T follicular helper cell (primary cell): ENCODE measurements at places on chromosomes 6 and 20.
A peak's percentile ranks its signal among the peaks of the same experiment; 100 is the strongest.

DNA sequence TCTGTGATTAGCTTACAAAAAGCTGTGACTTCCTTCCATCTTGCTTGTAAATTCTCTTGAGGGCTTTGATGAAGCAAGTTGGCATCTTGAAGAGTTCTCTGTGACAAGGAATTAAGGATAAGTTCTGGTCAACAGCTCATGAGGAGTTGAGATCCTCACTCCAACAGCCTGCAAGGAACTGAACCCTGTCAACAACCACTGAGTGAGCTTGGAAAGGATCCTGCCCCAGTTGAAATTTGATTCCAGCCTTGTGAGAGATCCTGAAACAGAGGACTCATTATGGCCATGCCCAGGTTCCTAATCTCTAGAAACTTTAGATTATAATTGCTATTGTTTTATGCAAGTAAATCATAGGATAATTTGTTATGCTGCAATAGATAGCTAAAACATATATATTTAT, 133.7 kb downstream of the PTCHD4 start:
- no peak for DNase-seq

GRCh38 chr6:30272032-30272431, 54.7 kb upstream of the TRIM39 start:
- no peak for DNase-seq

DNA sequence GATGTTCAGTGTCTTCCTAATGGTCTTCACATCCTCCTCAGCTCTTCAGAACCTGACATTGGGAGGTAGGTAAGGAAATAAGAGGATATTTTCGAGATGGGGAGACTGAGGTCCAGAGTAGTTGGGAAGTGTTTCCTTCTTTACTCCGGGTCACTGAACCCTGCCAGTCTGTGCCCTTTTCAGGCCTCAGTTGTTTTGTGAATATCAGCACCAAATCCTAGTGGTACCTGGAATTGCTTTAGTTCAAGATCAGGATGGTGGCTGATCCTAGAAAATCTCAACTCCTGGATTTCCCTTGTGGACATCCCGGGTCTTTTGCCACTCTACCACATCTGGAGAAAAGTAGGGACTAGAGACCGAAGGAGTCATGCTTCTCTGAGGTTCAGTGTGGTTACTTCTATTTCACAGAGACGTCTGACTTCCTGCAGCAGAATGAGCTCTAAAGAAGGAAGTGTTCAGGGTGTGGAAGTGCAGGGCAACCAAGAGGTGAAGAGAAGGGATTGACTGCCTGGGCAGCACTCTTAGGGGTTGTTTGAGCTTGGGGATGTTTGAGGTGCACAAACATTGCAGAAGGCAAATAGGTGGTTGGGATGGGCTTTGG, 995 bp downstream of the STK4 start:
- DNase-seq = peak; percentile 33

DNA sequence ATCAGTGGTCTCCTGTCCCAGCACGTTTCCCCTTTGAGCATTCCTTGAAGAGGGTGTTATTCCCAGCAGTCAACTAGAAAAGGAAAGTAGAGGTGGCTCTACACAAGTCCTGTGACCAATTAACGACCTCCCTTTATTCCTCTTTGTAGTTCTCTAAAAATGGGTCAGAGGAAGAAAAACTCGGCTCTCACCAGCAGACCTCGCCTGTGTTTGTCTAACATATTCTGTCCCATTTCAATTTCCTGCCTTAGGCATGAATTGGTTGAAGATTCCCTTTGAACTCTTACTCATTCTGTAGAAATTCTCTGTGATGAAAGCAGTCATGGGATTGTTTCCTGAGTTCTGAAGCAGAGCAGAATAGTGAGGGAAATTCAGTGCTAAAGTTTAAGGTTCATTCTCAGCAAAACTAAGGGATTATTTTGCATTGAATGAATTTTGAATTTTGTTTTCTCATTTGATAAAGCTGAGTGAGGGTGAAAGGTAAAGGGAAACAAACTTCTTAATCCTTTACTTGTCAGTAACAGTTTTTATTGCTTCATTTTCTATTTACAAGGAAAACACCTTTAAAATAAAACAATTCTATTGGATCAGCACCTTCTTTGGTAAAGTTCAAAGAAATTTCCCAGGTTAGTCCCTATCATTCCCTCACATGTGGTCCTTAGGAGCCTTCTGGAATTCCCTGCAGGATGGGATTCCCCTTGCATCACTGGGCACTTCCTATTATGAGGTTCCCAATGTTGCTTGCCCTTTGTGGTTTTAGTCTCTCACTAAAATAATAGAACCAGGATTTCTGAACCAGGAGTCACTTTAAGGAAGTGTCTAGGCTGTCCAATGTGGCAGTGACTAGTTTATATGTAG, 105.8 kb downstream of the SLX4IP start:
- DNase-seq = no peak

- no peak for DNase-seq
Observed at GRCh38 chr20:24261351-24261750, 208.1 kb upstream of the SYNDIG1 start.

DNA sequence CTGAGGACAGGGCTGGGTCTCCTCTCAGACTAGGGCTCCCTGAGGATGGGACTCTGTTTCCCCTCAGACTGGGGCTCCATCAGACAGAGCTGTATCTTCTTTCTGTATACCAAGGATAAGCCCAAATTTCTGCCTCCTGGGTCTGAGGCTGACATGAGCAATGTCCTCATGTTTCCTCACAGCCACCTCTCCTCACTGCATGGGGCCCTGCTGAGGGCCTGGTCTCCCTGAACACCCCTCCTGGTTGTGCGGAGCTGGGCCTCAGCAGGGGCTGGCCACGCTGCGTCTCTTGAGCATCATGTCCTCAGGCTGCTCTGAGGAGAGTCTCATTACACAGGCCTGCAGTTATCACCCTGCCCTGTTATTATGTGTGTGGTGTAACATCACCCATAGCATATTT, 144.6 kb downstream of the LRFN2 start:
- DNase-seq = no peak

- no peak for DNase-seq
Observed at GRCh38 chr20:5691918-5692618, 58.1 kb upstream of the SHLD1 start.

GRCh38 chr20:18748987-18749386, 64.6 kb upstream of the SCP2D1 start:
- no peak for DNase-seq

DNA sequence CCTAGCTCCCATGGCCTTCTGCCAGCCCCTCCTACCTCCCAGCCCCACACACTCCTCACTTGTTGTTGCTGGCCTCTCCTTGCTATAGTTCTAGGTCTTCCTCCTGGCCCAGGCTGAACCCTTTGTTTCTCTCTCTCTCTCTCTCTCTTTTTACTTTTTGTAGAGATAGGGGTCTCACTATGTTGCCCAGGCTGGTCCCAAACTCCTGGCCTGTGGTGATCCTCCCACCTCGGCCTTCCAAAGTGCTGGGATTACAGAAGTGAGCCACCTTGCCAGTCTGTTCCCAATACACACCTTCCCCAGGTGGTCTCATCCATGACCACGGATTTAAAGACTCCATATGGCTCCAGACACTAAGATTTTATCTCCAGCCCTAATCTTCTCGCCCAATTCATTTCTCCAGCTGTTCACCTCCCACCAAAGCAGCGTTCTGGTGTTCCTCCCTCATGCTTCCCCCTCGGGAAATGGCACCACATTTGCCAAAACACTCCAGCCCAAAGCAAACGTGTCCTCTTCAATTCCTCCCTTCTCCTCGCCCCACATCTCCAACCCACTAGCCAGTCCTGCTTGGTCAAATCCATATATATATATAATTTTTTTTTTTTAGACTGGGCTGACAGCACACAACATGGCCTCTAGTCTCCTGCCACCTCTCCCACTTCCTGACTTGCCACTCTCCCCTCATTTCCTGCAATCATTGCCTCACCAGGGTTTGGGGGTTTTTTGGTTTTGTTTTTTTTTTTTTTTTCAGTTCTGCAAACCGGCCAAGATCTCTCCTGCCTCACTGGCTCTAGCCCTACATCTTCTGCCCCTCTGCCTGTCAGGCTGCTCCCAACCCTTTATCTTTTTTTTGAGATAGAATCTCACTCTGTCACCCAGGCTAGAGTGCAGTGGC, 104.4 kb downstream of the NCR2 start:
- DNase-seq = no peak

DNA sequence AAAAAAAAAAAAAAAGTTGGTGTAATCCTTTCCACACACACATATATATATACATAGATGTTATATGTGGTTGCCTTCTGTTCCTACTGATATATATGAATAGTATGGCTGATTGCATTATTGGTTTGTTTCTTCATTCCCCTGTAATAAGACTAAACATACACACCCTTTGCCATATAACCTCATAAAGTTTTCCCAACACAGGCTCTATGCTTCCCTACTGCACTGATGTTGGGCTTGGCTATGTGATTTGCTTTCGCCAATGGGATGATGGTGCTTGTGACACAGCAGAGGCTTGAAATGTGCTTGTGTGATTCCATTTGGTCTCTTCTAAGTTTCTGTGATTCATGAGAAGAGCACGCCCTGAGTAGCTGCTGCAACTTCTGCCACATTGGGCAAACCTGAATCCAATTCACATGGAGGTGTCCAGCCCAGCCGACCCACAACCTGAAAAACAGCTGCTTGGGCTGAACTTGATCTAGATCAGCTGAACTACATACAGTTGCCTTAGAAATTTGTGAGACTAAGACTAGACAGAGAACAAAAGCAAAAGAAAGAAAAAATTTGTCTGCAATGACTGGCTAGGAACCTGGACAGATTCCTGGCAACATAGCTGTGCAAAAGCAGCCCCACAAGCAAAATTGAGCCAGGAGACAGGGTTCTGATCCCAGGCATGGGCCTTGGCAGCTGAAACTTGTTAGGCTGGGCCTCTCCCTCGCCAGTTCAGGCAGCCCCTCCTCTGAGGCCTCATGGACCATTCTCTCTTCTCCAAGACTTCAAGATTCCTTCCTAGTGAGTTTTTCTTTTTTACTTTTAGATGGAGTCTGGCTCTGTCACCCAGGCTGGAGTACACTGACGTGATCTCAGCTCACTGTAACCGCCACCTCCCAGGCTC, 13.4 kb upstream of the TBC1D20 start:
- no peak for DNase-seq

DNA sequence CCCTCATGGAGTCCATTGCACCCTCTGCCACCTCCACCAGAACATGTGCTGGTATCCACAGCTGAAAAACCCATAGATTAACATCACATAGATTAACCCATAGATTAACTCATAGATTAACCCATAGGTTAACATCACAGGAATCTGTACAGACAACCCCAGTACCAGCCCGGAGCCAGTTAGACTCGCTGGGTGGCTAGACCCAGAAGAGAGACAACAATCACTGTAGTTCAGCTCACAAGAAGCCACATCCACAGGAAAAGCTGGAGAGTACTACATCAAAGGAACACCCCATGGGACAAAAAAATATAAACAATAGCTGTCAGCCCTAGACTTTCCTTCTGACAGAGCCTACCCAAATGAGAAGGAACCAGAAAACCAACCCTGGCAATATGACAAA, 25.1 kb downstream of the SERPINB9 start:
- no peak for DNase-seq

DNA sequence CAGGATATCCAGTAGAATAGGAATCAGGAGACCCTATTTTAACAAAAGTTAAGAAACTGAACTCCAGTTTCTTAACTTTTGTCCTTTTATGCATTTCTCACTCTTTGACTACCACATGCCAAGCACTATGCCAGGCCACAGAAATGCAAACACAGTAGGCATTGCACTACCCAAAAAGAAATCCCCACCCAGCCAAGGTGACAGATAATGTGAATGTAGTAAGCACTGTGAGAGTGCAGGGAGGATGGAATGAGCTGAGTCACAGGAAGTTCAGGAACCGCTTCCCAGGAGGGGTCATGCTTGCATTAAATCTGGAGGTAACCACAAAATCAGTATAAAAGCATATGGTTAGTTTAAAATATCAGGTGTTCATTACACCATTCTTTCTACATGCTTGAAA, 20.1 kb upstream of the FAM83C start:
- no peak for DNase-seq

DNA sequence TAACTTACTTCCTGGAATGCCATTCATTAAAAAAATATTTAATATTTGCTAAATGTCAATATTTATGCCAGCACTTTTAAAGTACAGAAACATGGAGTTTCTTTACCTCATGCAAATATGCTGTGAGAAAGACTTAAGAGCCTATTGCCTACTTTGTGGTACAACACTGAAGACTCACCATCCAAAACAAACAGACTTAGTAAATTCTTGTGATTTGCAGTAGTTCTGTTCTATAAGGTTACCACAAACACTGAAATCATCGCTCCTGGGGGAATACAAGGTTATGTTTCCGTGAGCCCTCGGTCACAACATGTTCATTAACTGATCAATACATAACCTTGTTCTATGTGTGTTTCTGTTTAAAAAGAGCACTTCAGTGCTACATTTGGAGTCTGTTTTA, 78.3 kb downstream of the ATG5 start:
- DNase-seq = no peak

- no peak for DNase-seq
Observed at GRCh38 chr6:139743664-139744437, 369.4 kb upstream of the CITED2 start.

DNA sequence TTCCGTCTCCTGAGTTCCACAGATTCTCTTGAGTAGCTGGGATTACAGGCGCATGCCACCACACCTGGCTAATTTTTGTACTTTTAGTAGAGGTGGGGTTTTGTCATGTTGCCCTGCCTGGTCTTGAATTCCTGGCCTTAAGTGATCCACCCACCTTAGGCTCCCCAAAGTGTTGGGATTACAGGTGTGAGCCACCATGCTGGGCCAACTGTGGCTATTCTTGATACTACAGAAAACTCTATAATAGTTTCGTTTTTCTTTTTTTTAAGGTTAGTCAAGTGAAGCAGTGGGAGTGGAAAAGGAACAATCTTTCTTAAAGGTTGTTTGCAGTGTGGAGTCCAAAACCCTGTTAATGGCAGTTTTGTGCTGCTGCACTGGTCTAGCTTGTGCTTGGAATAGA, 84.7 kb downstream of the POPDC3 start:
- no peak for DNase-seq

DNA sequence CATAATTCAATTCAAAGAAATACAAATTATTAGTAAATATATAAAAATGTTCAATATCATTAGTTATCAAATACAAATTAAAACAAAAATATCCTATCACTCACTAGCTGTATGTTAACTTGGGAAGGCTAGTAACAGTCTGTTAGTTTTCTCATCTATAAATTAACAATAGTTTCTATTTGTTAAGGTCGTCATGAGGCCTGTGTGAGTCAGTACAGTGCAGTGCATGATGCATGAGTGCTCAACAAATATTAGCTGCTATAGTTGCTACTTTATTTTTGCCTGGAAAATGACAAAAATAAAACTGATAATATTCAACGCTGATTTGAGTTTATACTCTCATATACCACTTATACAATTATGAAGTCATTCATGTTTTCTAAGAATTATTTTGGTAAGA, 401.6 kb upstream of the RUNX2 start:
- DNase-seq = no peak
